Thyroid gland (tissue), 4 donors: ENCODE measurements at places on chromosomes 4 and X.

GRCh38 chr4:151719956-151720334 is 40.9 kb downstream of the GATB start:
- no peak for DNase-seq

DNA sequence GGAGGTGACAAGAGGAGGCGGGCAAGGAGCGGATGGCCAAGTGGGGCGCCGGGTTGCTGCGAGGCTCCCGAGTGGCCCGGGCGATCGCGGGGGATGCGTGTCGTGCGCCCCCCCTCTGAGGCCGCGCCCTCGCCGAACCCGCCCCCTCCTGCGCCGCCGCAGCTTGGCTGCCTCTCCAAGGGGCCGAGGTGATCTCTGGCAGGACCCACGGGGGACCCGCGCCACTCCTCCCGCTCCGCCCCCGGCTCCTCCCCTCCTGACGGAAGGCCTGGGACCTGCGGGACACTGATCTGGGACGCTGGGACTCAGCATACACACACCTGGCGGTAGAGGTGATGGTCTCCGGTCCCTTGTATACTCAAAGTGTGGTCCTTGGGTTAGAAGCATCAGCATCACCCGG is 21.9 kb upstream of the FAM47C start:
- no peak for DNase-seq

- peak; percentile 3 for DNase-seq
These were observed 11.9 kb upstream of the ADD1 start for GRCh38 chr4:2831611-2832308.

- no peak for DNase-seq
These were observed 7.4 kb downstream of the GAB1 start for GRCh38 chr4:143344041-143344440.

GRCh38 chr4:876780-877179 is 50.9 kb upstream of the CPLX1 start:
- no peak for DNase-seq

DNA sequence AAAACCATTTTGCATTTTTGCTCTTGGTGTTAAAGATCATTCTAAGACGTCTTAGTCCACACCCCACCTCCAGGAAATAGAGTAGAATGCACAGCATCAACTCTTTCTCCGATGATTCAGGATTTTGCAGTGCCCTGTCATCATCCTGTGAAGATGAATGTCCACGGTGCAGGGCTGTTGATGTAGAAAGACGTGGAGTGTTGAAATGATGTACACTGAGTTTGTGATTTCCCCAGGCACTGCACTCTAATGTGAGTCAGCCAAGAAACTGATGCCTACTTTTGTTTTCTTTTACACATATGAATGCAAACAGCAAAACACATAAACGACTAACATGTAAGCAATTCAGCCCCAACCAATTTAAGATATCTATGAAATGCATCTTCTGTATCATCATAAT is 10.5 kb downstream of the LGI2 start:
- DNase-seq: no peak

DNA sequence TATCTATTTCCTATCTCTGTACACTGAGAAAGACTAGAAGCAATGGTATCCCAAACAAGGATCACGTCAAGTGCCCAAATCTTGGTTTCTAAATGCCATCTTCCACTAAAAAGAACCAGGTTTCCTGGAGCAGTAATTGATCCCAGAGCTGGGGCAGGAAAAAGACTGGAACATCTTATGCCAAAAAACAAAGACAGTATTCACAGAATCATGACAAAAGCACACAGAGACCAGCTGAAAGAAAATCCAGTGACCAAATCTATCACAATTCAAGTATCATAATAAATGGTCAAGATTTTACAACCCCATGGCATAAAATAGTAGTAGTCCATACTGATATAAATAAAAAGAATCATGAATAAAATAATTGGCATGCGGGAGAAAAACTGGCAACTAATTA is 44.9 kb downstream of the CENPC start:
- no peak for DNase-seq

DNA sequence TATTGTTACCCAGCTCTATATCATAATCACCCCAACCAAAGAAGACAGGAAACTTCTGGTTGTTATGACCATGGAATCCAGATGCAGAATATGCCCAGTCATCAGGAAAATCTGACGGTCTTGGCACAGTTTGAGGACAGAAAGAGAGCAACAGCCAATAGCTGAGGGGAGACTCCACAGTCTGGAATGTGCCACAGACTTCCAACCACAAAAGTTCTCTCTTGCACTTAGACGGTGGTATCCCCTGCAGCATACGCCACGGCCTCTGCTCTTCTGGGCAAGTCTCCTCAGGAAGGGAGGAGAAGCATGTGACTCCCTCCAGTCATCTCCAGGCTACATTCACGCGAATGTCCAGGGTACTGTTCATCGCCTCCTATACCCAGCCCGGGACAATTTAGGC is 18.4 kb downstream of the ZNF827 start:
- DNase-seq: no peak

DNA sequence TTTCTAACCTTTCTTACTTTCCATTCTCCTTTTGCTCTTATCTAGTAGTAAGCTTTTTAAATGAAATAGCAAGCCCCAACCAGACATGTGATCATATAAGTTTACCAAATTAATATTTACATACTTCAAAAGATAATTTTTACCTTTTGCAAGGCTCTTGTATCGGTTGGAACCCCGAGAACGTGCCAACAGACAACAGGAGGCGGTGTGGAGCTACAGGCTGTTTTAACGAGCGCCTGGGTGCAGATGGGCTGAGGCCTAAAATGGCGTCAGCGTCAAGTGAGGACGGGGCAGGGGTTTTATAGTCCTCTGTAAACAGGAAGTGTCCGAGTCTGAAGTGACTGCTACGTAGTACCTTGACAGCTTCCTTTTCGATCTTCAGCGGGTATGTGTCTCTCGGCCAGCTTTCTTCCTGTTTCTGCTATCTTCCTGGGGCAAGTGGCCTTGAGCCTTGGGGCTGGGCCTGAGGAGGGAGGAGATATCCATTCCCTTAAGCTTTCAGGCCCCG is 342.7 kb downstream of the GALNTL6 start:
- DNase-seq: no peak

- no peak for DNase-seq
These were observed 267.3 kb upstream of the TET2 start for GRCh38 chr4:104879367-104879766.
